ENCODE measurements at places on chromosomes 16 and 17.

GRCh38 chr17:27478901-27479538, 22.8 kb downstream of the KSR1 start:
- no peak for DNase-seq

GRCh38 chr16:70736465-70737376, 50.9 kb upstream of the MTSS2 start:
- DNase-seq, result no peak

- DNase-seq, result peak; percentile 51
Measured at GRCh38 chr17:31318298-31318801, 3.1 kb downstream of the EVI2A start.

- no peak for DNase-seq
Measured at GRCh38 chr16:53530046-53530445, 27.0 kb upstream of the AKTIP start.

DNA sequence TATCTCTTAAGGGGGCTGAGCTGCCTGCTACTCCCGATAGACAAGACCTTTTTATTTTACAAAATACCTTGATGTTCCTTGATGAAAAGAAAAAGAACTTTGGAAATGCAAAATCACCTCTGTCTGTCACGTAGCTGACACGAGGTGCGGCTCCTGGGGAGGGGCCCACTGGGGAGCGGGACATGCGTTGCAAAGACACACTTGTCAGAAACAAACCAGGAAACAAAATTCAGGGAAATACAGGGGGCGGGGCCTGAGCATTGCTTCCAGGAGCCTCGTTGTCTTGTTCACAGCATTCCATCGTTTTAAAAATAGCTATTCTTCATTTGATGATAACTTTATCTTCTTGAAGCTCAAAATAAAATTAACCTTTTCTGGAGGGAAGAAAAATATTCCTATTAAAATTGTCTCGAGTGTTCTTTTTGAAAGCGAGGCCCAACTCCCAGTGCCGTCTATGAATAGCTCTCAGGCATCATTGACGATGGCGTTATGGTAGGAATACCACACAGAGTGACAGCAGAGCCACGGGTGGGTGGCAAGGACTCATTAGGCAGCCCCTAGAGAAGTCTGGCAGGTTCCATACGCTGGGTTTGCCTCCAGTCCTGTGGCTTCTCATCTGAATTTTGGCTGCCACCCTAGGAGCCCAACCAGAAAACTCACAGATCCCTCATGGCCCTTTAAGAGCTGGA, 286.9 kb downstream of the CPPED1 start:
- no peak for DNase-seq

GRCh38 chr16:30934827-30935557, 11.6 kb downstream of the FBXL19 start:
- DNase-seq, result no peak

GRCh38 chr17:44360826-44361225, 2.8 kb downstream of the FAM171A2 start:
- no peak for DNase-seq

- no peak for DNase-seq
Measured at GRCh38 chr17:63376949-63377348, 69.2 kb downstream of the CYB561 start.

GRCh38 chr17:31702041-31702440, 157.0 kb downstream of the COPRS start:
- DNase-seq, result no peak

DNA sequence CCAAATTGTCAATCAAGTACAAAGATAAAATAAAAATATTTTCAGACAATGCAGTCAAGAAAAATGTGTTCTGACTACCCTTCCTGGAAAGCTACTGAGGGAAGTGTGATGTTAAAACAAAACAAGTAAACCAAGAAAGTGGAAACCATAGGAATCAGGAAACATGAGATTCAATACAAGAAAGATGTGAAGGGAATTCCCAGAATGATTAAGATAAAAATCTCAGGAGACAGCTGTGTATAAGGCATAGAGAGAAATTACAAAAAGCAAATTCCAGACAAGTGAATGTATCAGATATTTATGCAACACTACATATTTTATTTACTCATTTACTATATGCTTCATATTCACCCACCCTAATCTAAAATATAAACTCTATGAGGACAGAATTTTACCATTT, 32.2 kb downstream of the TRIM37 start:
- DNase-seq, result no peak

DNA sequence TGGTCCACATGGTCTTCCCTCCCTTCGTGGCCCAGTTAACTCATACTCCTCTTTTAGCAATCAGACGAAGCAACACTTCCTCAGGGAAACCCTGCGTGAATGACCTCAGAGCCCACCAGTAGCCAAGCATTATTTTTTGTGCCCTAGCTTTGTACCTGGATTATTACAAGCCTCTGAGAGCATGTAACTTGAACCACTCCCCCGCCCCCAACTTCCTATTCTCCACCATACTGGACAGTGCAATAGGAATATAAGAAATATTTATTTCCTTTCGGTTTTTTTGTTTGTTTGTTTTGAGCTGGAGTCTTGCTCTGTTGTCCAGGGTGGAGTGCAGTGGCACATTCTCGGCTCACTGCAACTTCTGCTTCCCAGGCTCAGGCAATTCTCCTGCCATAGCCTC, 2.9 kb downstream of the CPPED1 start:
- no peak for DNase-seq

DNA sequence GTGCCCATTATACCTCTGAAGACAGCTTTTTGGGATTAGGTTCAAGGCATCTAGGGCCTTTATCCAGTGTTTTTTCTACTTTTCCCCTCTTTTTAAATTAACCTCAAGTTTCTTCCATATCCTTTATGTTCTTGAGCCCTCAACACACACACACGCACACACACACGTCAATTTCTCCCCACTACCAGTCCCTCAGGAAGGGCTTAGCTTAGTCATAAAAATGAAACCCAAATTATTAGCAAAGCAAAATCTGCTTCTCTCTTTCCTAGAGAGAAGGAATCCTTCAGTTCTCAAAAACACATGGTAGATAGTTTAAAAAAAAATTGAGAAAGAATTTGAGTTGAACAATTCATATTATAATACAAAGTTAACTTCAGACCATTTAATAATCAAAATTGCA, 401.1 kb downstream of the XYLT1 start:
- no peak for DNase-seq

- peak; percentile 28 for DNase-seq
Measured at GRCh38 chr17:81253358-81254131, 14.4 kb downstream of the NDUFAF8 start.

DNA sequence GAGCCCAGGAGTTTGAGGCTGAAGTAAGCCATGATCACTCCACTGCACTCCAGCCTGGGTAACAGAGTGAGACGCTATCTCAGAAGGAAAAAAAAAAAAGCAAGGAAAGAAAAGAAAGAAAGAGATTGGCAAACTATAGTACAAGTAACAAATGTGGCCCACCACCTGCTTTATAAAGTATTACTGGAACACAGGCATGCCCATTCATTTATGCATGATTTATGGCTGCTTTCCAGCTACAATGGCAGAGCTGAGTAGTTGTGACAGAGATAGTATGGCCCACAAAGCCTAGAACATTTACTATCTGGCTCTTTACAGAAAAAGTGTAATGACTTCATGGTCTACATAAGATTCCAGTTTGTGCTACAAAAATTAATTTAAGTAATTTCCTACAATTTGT, 23.6 kb downstream of the C16orf87 start:
- DNase-seq, result no peak

DNA sequence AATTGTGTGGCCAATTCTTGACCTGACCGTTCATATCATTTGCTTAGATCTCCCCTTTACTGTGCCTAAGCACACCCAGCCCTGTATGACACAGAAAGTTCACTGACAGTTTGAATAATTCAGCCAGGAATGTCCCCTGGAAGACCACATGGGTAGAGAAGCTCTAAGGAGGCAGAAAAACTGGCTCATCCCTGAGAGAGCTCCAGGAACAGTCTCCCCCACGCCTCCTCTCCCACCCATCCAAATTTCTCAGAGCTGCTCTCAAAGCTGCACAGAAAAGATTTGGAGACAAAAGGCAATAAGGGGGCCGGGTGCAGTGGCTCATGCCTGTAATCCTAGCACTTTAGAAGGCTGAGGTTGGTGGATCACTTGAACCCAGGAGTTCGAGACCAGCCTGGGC, 11.2 kb downstream of the PRAC1 start:
- DNase-seq, result no peak

- peak; percentile 54 for DNase-seq
Measured at GRCh38 chr16:38941-39892, 14.2 kb downstream of the POLR3K start.

- DNase-seq, result peak; percentile 70
Measured at GRCh38 chr17:68200689-68201417, 47.0 kb upstream of the AMZ2 start.

- DNase-seq, result peak; percentile 14
Measured at GRCh38 chr17:16989230-16989952, 17.5 kb upstream of the TNFRSF13B start.

DNA sequence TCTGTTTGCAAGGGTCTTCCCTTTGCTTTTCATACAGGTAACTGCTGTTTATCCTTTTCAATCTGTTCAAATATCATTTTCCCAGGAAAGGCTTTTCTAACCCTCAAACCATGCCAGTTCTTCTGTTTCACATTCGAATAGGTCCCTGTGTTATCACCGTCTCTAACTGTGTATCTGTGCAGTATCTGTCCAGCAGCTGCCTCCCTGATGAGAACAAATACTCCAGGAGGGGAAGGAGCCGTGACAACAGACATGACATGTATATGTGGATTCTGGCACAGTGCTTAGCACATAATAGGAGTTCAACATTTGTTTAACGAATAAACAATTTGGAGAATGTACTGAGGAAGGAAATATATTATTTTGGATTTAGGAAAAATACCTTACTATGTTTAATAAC, 95.7 kb downstream of the STX8 start:
- DNase-seq, result no peak

DNA sequence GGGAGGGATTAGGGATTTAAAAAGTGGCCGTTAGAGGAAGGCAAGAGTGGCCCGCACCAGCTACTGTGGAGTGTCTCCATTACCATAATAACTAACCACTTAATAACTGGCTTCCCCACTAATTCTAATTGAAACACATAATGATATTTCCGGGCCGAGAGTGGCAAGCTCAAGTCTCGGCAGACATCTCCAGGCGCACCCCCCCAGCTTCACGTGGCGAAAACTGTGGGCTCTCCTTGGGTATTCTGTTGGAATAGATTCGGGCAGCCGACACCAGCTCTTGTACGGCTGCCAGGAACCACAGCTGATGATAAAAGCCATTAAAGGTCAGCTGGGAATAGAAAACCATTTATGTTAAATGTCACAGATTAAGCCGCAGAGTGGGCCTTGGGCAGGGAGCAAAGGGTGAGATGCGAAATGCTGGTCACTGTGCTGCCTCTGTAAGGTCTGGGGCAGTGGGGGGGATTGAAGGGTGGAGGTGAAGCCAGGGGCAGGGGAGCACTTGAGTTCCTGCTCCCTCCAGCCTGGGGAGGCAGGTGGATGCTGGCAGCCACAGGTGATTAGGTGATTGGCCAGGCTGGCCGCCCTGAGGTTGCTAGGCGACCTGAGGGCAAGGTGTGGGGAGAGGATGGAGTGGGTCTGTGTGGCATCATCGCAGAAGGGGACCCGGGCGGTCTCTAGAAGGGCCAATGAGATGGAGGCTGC, 115.6 kb upstream of the SDK2 start:
- no peak for DNase-seq

DNA sequence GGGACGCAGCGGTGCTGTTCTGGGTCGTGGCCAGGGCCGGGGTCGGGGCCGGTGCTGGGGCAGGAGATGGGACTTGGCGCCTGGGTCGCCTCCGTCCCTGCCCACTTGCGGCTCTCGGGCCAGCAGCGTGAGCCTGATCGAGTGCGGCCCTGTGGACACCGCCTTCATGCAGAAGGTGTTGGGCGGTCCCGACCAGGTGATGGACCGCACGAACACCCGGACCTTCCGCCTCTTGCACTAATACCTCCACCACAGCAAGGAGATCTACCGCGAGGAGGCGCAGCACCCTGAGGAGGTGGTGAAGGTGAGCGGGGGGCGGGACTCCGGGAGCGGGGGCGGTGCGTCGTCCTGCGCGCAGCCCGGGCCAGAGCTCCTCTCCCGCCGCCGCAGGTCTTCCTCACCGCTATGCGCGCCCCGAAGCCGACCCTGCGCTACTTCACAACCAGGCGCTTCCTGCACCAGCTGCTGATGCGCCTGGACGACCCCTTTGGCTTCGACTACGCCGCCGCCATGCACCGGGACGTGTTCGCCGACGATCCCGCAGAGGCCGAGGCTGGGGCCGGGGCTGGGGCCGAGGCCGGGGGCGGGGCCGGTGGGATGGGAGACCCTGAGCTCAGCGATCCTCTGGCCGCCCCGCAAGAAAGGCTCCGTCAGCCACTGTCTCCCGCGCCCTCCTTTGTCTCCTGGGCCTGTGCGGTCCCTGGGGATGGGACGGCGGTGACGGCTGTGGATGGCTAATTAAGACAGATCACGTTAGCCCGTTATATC, 4.5 kb upstream of the HSD17B1 start:
- DNase-seq, result peak; percentile 68

GRCh38 chr16:84144209-84144858, 643 bp downstream of the HSDL1 start:
- peak; percentile 13 for DNase-seq

GRCh38 chr16:57016301-57016700, 26.9 kb downstream of the NLRC5 start:
- DNase-seq, result no peak

DNA sequence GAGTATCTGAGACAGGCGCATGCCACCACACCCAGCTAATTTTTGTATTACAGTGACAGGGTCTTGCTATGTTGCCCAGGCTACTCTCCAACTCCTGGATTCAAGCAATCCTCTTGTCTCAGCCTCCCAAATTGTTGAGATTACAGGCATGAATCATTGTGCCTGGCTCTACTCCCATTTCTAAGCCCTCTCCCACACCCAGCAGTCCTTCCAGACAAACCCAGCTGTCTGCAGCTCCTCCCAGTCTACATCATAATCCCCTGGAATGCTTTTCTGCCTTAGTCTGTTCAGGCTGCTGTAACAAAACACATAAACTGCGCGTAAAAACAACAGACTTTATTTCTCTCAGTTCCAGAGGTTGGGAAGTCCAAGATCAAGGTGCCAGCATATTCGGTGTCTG, 144.5 kb downstream of the GRIN2A start:
- no peak for DNase-seq

- DNase-seq, result no peak
Measured at GRCh38 chr16:19135201-19135842, 21.6 kb downstream of the ITPRIPL2 start.
